ENCODE measurements at places on chromosomes 3 and 15.

DNA sequence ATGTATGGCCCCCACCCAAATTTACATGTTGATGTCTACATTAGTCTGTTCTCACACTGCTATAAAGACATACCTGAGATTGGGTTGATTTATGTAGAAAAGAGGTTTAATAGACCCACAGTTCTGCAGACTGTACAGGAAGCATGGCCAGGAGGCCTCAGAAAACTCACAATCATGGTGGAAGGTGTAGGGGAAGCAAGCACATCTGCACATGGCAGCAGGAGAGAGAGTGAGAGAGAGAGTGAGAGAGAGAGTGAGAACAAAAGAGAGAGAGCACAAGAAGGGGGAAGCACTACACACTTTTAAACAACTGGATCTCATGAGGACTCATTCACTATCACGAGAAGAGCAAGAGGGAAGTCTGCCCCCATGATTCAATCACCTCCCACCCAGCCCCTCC lies 130.5 kb downstream of the XXYLT1 start:
- no peak for DNase-seq

DNA sequence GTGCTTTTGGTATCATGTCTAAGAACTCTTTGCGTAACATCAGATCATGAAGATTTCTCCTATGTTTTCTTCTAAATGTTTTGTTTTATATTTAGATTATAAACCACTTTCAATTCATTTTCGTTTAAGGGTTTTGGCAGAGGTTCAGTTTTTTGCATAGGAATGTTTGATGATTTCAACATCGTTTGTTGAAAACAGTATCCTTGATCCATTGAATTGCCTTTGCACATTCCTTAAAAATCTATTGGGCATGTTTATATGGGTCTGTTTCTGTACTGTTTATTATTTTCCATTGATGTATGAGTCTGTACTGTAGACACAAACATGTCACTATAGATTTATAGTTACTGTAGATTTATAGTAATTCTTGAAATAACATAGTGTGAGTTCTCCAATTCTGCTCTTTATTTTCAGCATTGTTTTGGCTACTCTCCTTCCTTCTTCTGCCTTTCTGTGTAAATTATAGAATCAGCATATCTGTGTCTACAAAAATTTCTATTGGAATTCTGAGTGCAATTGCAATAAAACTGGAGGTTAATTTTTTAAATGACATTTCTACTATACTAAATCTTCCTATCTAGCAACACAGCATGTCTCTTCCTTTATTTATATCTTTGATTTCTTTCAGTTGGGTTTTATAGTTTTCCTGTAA lies 374.0 kb downstream of the SV2B start:
- DNase-seq, result no peak

DNA sequence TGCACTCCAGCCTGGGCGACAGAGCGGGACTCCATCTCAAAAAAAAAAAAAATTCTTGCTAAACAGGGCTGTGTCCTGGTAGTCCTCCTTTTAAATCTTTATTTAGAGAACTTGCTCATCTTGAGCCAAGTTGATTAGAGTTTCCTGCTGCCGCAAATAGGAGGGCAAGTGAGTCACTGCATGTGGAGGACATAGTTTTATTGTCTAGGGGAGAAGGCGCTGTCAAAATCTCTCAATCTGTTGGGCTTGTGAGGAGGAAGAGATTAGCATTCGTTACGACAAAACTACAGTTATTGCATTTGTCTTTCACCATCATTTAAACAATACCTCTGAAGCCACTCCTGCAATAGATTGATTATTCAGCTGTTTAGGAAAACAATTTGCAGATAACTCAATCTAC lies 11.5 kb downstream of the MUC4 start:
- DNase-seq, result no peak

- DNase-seq, result no peak
These were observed 325.4 kb downstream of the UACA start for GRCh38 chr15:70437882-70438451.

- DNase-seq, result no peak
These were observed 40.6 kb downstream of the ADIPOQ start for GRCh38 chr3:186882881-186883685.

DNA sequence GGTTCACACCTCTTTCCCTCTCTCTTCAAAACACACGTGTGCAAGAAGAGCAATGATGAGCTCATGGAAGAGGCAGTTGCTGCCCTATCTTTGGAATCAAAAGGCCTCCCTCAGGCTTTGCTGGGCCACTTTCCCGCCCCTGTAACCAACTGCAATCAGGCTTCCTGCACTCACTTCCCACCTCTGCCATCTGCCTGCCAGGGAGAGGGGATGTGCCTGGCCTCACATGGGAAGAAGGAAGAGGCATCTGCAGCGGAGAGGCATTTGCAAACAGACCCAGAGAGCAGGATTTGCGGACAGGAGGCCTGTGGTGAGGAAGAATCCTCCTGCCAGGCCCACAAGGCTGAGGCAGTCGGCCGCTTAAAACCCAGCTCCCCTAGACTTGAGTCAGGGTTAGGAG lies 175.6 kb upstream of the ATP10A start:
- no peak for DNase-seq

- DNase-seq, result no peak
These were observed 37.7 kb upstream of the GNB5 start for GRCh38 chr15:52228921-52229320.

DNA sequence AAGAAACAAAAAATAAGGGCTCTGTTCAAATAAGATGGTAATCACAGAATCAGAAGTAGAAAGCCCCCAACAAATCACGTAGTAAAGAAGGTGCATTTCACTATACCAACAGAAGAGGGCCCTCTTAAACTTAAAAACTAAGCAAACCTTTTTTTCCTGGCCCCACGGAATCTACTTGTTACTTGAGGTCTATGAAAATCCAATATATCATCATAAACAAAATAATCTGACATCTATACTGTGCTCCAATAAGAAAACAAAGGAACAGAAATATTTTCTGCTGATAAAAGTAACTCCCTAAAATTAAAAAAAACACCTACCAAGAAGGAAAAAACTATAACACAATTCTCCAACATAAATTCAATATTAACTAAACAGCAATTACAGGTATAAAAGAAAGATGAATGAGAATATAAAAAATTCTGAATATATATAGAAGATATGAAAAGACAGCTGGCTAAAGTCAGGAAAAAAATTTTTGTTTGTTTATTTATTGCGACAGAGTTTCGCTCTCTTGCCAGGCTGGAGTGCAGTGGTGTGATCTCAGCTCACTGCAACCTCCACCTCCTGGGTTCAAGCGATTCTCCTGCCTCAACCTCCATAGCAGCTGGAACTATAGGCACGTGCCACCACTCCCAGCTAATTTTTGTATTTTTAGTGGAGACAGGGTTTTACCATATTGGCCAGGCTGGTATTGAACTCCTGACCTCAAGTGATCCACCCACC lies 81.8 kb downstream of the CLASP2 start:
- DNase-seq, result no peak

DNA sequence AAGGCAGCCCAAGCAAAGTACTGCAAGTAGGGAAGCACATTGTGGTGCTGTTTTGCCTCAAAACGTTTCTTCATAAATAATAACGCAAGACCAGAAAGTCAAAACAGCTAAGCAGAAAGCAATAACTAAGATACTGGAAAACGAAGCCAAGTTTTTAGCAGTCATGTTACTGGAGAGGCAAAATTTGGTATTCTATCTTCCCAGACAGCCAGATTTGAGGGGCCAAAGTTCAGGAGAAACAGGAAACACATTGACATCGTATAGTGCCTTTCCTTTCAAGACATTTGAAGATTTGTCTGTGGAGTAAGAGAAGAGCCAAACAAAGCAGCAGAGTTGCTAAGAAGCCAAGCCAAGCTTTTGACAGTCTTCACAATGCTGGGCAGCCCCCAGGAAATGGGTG lies 843.6 kb upstream of the NECTIN3 start:
- DNase-seq, result no peak

- no peak for DNase-seq
These were observed 144.6 kb downstream of the SHOX2 start for GRCh38 chr3:157961665-157962064.

- no peak for DNase-seq
These were observed 459.7 kb upstream of the EPHA6 start for GRCh38 chr3:96354742-96355141.

DNA sequence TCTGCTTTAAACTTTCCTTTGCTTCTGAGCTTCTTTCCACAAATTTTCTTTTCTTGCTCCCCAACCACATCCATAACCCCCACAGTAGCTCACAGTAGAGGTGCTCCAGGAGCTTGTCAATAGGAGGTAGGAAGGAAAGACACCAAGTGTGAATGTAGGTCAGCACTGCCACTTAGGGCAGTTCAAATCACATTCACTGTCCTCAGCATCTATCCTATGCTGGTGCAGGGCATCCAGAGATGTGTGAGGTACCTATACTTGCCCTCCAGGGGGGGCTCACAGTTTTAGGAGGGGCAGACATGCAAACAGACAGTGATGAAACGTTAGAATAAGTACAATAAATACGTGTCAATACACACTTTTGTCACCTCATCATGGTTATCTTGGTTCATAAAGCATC lies 1.5 kb upstream of the SPSB4 start:
- DNase-seq, result no peak

DNA sequence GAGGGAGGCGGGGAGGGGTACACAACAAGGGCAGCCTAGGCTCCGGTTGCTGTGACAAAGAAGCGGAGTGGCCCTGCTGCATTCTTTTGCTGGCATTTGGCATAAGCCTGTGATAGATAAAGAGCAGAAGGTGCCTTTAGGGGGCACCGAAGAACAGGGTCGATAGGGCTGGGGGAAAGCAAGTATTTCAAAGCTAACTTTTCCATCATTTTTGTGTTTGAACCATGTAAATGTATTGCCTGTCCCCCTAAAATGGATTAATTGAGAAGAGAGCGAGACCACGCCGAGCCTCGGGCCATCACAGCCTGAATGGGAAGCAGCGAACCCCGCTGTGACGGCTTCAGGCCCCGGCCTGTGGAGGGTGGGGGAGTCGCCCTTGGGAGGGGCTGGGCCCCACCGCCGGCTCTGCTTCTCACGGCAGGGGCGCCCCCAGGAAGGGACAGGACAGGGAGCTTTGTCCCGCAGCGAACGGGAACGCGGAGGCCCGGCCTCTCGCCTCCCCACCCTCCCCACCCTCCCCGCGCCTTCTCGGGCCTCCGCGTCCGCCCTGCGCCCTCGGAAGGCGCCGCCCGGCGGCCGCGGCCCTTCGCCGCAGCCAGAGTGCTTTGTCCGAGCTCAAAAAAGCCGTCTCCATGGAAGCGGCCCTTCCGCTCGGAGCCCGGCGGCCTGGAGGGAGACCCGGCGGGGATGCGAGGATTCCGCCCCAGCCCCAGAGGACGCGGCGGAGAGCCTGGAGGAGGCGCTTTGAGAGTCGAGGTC lies 32.4 kb upstream of the ALDH1L1 start:
- DNase-seq, result no peak

DNA sequence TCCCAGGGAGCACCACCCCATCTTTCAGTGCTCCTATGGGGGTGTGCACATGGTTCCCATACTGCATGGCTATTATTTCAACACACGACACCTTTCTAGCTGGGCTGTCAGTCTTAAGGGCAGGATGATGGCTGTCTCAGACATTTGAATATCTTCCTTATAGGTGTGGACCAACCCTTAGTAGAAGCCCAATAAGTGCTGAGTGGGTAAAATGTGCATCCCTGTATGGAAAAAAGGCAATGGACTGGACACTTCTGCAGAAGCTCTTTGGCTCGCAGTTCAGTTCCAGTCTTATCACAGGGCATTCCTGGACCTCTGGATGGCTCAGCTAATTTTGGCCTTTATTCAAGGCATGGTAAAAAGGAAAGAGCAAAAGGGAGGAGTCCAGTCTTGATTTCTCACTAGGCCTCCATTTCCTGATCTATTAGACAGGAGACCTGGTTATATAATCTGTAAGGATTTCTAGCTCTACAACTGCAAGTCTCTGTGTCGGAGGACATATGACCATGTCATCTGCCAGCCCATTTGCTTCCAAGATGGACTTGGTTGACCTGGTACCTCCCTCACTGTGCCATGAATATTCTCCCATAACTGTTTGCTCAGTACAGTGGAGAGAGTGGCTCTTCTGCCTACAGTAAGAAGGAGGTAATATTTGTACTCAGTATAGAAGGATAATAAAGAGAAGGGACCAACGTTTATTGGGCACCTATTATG lies 53.8 kb upstream of the RASGRP1 start:
- no peak for DNase-seq

DNA sequence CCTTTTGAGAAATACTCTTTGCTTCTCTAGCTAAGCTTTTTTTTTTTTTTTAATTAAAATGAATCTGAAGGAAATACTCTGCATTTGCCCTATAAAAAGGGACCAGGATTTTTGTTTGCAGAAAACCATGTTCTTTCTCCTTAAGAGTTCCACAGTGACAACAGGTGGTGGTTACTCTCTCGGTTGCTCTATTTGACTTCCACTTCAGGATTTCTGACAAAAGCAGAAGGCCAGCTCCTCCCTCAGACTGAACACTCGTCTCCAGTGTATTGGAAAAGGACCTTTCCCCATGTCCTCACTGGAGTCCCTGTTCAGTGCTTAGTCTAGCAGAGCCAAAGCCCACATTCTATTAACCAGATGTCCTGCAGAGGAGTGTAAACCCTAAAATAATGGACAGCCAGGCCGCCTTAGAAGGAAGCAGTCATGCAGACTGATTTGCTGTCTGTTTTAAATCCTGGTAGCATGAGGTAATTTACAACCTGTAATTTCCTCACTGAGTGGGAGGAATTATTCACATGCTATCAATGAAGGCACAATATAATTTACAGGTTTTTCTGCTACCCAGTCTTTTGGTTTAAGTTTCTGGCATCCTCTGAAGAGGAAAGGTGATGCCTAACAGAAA lies 599.3 kb downstream of the PYDC2 start:
- DNase-seq, result no peak

DNA sequence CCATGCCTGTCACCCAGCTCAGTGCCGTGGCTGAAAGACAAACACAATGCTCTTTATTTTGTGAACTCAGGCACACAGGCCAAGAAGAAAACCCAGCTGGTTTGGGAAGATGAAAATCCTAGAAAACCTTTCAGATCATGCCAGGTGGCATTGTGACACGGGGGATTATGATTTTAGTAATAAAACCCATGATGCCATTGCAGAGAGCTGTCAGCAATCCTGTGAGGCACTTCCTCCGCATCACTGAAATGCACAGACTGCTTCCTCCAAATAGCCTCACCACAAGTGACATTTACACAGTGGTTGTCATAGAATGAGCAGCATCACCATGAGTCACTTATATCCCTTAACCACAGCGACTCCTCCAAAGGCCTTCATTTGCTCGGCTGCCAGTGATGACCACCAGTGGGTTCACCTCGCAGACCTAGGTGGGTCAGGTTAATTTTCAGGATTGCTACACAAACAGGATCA lies 22.7 kb downstream of the ABHD6 start:
- DNase-seq, result no peak
